ENCODE measurements at places on chromosomes 2 and 18.

DNA sequence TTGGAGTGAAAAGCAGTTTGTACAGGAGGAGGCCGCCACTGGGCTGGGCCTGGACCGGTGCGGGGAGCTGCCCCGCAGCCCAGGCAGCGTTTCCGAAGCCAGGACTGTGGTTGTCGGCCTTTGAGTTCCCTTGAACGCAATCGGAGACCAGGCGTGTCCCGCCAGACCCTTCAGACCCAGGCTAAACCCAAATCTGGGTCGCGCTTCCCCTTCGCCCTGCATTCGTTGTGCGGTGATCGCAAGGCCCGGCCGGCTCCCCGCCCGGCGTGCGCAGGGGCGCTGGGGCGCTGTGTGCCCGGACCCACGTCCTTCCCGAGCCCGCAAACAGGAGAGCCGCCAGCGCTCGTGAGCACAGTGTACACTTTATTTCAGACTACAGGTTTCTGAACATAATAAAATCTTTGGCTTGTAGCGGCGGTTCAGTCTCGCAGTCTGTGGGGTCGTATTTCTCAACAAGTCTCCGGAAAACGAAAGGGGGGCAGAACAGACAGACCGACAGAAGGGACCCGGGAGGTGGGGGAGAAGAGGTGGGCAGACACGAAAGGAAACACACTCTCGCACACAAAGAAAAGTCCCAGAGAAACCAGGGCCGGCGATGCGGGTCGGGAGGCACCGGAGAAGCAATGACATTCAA, 5.5 kb downstream of the EN1 start:
- no peak for DNase-seq

GRCh38 chr2:226693521-226693920, 106.1 kb downstream of the IRS1 start:
- DNase-seq = no peak

DNA sequence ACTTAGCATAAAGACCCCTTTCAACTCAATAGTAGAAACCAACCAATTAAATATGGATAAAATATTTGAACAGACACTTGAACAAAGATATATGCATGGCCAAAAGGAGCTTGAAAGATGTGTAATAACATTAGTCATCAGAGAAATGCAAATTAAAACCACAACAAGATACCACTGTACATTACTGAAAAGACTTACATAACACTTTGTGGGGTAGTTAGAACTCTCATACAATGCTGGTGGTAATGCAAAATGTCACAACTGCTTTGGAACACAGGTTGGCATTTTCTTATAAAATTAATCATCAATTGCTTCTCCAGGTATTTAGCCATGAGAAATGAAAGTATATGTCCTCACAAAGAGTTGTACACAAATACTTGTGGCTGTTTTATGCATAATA, 60.7 kb downstream of the TTC27 start:
- DNase-seq = no peak

- DNase-seq = peak; percentile 44
Observed at GRCh38 chr2:172806493-172806892, 70.8 kb downstream of the RAPGEF4 start.
